ENCODE measurements at places on chromosomes 2 and 18.

DNA sequence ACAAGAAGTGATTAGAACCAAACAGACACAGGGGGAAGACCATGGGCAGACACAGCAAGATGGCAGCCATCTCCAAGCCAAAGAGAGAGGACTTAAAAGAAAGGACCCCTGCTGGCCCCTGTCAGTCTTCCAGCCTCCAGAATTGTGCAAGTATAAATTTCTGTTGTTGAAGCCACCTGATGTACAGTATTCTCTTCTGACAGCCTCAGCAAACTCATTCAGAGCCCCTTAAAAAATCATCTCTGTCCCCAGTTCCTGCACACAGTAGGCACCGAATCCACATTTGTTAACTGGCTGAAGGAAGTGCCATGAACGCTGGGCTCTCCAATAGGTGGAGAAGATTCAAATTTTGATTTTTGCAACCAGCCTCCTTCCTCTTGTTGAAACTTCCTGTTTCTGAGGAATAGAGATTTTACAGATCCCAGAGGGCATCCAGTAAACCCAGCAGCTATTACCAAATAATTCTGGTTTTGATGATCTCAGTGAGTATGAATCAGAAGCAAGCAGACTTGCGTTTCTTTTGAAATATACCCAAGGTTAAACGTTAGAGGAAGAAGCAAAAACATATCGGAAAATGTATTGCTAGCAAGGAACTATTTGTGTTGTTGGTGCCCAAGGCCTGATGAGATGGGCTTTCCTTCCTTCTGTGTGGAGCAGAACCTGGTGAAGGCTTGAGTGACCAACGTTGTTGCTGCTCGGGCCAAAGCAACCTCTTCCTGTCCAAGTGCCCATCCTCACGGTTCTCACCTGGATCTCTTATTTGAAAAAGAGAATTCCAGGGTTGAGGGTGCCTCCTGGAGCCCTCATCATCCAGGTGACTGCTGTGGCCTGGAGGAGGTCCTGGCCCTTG, 47.7 kb upstream of the PLB1 start:
- no peak for DNase-seq

GRCh38 chr2:75311993-75312392, 112.7 kb upstream of the TACR1 start:
- DNase-seq, result no peak

DNA sequence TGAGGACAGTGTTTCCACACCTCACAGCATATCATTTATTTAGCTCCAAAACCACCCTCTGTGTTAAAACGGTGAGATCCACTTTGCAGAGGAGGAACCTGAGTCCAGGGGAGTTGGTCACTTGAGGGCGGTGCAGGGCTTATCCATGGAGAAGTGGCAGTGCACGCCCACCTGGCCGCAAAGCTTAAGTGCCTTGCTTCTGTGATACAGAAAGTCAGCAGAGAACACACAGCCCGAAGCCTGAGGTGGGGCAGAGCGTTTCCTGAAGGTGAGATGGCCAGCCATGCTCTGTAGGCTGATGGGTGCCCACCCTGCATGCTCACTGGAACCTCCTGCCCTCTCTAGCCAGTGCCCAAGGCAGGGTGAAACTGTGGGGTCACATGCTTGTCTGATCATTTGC, 87.3 kb downstream of the SH3RF3 start:
- no peak for DNase-seq

GRCh38 chr2:158755310-158756087, 39.6 kb upstream of the DAPL1 start:
- DNase-seq, result peak; percentile 36

GRCh38 chr2:23658466-23658942, 268.4 kb downstream of the ATAD2B start:
- no peak for DNase-seq

GRCh38 chr2:173002751-173003541, 72.7 kb upstream of the MAP3K20 start:
- no peak for DNase-seq

GRCh38 chr2:1972422-1972821, 228.1 kb upstream of the PXDN start:
- peak; percentile 99 for DNase-seq

DNA sequence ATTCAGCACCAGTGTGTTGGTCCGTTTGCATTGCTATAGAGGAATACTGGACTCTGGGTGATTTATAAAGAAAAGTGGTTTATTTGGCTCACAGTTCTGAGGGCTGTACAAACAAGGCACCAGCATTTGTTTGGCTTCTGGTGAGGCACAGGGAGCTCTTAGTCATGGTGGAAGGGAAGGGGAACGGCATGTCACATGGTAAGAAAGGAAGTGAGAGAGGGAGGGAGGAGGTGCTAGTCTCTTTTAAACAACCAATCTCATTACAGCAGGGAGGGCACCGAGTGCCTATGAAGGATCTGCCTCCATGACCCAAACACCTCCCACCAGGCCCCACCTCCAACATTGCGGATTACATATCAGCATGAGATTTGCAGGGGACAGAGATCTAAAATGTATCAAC, 143.9 kb upstream of the DLX2 start:
- DNase-seq, result no peak

DNA sequence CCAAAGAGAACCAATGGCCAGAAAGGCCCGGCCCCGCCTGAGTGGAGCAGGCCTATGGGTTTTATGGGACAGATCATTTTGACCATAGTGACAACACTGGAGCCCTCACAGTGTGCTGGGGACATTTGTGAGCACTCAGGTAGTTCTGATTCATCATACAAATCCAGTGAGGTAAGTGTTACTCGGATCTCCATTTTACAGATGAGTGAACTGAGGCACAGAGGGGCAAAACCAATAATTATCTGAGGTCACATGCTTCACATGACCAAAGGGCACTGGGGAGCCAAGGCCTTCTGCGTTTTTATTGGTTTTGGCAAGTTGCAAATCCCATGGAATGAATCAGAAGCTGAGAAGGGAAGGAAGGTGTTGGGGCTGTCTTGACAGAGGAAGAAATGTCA, 111.5 kb upstream of the MGAT5 start:
- no peak for DNase-seq

DNA sequence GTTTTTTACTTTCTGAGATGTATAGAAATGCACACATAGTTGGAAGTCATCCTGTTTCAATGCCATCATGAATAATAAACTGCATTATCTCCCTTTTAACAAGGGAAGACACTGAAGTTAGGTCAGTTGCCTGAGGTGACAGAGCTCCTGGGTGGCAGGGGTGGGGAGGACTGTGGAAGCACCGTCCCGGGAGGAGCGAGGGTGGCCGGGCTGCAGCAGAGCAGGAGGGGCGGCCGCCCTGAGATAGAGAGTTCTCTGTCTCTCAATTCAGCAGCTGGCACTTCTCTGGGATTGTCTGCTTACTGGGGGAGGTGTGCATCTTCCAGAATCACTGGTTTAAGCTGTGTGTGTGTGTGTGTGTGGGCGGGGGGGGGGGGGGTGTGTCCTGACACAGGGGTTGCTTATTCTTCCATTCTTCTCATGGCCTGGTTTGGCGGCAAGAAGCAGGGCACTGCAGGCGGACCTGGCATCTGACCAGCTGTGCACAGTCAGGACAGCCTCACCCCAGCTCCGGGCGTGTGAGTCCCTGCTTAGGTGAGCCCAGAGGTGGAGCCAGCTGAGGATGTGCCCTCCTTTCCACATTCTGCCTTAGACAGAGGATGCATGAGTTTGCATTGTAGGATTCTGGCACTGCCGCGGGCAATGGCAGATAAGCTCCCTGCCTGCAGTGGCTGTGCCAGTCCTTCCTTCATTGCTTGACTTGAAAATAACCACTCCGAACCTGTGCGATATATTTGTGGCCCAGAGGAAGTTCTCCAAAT, 40.4 kb downstream of the VWA3B start:
- no peak for DNase-seq

DNA sequence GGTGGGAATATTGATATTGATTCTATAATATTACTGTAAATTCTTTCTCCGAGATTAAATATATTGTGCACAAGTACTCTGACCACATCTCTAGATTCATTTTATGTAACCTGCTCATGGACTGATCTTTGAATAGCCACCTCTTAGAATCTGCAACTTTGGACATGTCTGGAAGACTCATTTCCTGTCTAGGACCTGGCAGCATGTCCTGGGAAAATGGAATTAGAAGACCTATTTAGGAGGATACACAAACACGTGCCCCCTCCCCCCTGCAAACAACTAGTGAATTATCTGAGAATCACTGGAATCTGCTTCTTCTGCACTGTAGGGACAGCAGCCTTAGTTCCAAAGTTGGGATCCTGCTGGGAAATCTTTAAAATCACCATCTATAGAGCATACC, 94.1 kb downstream of the UBE2E3 start:
- peak; percentile 9 for DNase-seq

GRCh38 chr18:77223221-77223639, 26.4 kb upstream of the GALR1 start:
- DNase-seq, result no peak

- no peak for DNase-seq
Measured at GRCh38 chr2:148704247-148704646, 59.7 kb downstream of the EPC2 start.

DNA sequence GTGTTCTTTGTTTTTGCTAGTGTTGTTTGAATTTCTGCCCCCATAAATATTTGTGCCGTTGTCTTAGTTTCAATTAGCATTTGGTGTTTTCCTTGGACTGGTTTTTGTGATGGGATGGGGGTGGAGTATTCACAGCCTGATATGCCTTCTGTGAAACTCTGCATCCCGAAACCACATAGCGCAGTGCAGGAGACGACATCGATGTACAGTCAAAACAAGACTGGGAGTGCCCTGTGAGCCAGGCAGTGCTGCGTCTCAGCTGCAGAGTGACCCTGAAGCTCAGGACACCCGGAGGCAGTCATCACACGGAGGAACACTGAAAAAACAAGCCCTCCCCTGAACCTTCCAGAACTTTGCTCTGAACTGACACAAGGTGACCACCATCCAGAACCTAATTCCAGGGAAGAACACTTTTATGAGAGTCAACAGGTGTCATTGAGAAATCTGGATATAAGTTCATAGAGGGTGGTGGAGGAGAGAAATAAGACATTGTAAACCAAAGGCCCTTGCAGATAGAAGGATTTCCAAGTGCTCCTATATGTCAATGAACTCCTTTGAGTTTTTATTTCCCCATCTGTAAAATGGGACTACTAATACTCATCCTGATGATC, 61.2 kb upstream of the CABLES1 start:
- DNase-seq, result no peak

GRCh38 chr2:142306131-142306530, 175.3 kb upstream of the LRP1B start:
- no peak for DNase-seq

DNA sequence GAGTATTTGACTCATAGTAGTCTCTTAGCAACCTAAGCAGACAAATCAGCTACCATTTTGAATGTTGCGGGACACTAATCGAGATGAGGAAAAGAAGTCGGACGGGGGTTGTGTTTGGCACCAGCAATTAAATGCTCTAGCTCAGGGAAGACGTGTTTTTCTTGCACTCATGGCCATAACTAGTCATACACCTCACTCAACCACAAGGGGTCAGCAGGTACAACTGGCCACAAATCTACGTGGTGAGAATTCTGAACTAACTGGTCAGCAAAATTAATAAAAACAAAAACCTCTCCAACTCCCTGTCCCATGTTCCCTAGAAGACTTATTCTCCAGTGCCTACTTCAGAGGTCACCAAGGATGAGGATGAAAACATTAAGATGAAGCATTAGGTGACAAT, 1467.8 kb downstream of the DPP10 start:
- no peak for DNase-seq

GRCh38 chr2:191488135-191488534, 189.8 kb upstream of the NABP1 start:
- DNase-seq, result no peak

GRCh38 chr2:226678422-226678821, 121.2 kb downstream of the IRS1 start:
- DNase-seq, result no peak

GRCh38 chr2:201793631-201794030, 12.7 kb upstream of the CDK15 start:
- no peak for DNase-seq

DNA sequence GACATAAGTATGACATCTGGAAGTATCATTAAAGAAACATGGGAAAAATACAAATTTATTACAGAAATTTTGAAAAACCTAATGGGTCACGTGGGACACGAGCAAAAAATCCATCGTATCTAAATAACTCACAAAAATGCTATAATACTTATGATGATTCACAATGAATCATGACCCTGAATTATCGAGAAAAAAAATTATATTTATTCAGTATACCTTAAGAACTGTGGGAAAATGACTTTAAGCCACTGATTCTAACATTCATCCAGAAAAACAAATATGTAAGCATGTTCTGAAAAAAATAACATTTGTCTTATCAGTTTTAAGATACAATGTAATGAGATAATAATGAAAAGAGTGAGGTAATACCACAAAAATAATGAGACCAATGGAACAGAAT, 51.8 kb downstream of the ZNF385B start:
- DNase-seq, result no peak

GRCh38 chr18:50183556-50183955, 11.4 kb downstream of the MYO5B start:
- no peak for DNase-seq

DNA sequence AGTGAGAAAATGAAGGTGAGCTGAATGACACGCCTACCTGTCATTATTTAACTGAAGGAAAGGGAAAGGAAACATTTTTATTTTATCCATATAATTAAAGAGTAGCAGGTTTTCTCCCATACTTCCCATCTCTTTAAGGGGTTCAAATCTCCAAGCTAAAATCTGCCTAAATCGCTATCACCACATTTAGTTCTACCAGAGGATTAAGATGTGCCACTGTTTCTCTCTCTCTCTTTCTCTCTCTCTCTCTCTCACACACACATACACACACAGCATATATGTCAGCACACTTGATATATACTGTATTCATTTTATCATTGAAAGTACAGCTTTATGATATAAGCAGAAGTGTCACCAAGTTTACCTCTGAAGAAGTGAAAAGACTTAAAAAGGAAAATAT, 3.1 kb downstream of the WIPF1 start:
- no peak for DNase-seq

Data from NCI-H446 (cell line).